ENCODE measurements at places on chromosomes 4 and X.
A peak's percentile ranks its signal among the peaks of the same experiment; 100 is the strongest.

DNA sequence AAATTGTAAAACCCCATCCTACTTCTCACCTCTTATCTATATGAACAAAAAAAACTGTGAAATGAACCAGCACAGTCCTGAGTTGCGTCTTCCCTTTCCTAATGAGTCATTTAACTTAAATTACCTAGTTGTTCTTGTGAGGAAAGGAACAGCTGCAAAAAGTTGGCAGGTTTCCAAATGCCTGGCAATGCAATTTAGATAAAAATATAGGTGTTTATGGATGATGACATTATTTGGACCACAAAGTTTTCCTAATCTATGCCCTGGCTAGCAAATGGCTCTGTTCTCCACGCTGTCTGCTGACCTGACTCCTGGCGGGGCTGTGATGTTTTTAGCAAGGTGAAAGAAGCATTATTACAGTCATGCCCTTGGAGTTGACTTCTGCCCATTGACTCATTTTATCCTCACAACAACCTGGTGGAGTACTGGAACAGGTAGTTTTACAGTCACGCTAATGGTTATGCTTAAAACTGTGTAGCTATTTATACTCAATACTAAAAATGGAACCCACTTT, 29.8 kb upstream of the RELL1 start:
- DNase-seq: peak; percentile 48

DNA sequence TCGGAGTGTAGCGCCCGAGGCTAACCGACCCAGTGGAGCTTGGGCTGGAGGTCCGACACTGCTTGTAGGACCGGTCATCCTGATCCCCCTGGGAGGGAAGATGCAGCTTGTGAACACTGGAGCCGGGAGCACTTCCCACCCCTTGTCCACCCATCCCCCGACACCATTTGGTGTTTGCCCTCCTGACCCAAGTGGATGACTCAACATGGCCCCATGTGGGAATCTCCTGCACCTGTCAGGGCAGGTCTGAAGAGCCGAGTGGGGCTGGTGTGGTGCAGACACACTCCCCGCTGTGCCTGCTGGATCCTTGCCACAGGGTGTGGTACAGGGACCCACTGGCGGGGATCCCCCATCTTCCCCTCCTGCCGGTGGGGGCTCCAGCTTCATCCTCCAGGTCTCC, 90.0 kb upstream of the AFAP1 start:
- DNase-seq: no peak

GRCh38 chr4:15735536-15735935, 32.7 kb downstream of the BST1 start:
- no peak for DNase-seq

DNA sequence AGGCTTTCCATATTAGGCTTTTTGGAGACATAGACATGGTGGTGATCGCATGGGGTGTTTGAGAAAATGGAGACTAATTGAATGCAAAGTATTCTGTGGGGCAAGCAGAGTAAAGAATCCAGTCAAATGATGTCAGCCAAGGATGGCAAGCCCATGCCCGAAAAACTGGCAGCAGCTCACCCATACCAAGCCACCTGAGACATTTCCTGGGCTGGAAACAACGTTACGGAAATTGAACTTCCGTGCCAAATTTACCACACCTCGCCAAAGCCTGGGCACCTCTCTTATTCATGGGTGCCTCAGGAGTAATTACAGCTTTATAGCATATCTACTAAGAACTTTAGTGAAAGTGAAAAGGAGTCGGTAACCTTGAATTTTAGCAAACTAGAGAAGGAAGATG, 166.4 kb downstream of the CBR4 start:
- no peak for DNase-seq

- no peak for DNase-seq
Observed at GRCh38 chr4:88511236-88511635, 12.3 kb downstream of the PYURF start.

- no peak for DNase-seq
Observed at GRCh38 chr4:188781655-188782054, 642.4 kb downstream of the TRIML1 start.

- DNase-seq: peak; percentile 43
Observed at GRCh38 chr4:176193938-176194337, 1.4 kb downstream of the SPATA4 start.

GRCh38 chr4:129322920-129323319, 227.0 kb downstream of the C4orf33 start:
- no peak for DNase-seq

GRCh38 chr4:85756938-85757337, 282.0 kb downstream of the ARHGAP24 start:
- no peak for DNase-seq

DNA sequence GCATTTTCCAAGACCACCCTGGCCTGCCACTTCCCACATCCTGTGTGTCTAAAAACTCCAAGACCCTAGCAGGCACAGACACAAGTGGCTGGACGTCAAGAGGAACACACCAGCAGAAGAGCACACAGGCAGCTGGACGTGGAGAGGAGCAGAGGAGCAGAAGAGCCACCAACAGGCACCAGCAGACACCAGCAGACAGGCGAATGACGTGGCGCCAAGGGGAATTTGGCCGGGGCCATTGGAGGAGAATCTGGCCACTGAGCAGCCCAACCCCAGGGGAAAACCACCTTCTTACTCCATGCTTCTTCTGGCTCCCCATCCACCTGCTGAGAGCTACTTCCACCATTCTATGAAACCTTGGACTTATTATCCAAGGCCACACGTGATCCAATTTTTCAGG, 243.1 kb upstream of the CTSO start:
- DNase-seq: no peak

GRCh38 chr4:187577941-187578480, 417.6 kb upstream of the ZFP42 start:
- DNase-seq: no peak

GRCh38 chrX:132657876-132658275, 169.0 kb upstream of the MBNL3 start:
- DNase-seq: no peak

Data from stimulated activated CD8-positive, alpha-beta memory T cell treated with anti-CD3 and anti-CD28 coated beads, Interleukin-4, amount 100 ng/mL, for 48 hours (primary cell).